ENCODE measurements at places on chromosomes 13 and 19. TPM values are rescaled to one million over a fixed set of nuclear protein-coding genes. Genes with fewer than 3 reads are reported as not detected.

- DNase-seq, result peak; percentile 77
Observed at GRCh38 chr13:110306340-110306959, 507 bp downstream of the COL4A1 start.

GRCh38 chr13:78655906-78656305 is 3.0 kb downstream of the OBI1 start:
- no peak for DNase-seq

MOB3A gene
- total RNA-seq, result 20.9 TPM

C2CD4C gene
- total RNA-seq, result 21.0 TPM

GRCh38 chr19:7790416-7790815 is 27.4 kb downstream of the CLEC4M start:
- DNase-seq, result no peak

IRGC gene
- total RNA-seq, result not detected

Measured in endodermal cell (in vitro differentiated cells).